ENCODE measurements at places on chromosomes 13 and 19.
A peak's percentile ranks its signal among the peaks of the same experiment; 100 is the strongest.

- peak; percentile 74 for DNase-seq
Measured at GRCh38 chr19:27974082-27974513, 1238.9 kb downstream of the UQCRFS1 start.

DNA sequence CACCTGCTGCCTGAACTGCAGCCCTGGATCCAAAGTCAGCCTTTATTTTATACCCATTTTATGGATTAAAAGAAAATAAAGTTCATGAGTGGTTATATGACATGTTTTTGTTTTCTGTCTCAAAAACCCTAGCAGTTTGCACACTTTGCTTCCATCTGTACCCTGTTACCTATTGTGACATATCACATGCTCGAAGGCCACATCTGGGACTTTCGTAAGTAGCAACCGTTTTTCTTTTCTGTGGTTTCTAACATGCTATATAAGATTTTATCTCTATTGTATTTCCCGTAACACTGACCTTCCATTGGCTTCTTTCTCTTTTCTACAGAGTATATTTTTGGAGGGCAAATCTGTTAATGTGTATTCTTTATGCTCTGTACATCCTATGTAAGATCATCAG, 1007.2 kb downstream of the PCDH9 start:
- no peak for DNase-seq

DNA sequence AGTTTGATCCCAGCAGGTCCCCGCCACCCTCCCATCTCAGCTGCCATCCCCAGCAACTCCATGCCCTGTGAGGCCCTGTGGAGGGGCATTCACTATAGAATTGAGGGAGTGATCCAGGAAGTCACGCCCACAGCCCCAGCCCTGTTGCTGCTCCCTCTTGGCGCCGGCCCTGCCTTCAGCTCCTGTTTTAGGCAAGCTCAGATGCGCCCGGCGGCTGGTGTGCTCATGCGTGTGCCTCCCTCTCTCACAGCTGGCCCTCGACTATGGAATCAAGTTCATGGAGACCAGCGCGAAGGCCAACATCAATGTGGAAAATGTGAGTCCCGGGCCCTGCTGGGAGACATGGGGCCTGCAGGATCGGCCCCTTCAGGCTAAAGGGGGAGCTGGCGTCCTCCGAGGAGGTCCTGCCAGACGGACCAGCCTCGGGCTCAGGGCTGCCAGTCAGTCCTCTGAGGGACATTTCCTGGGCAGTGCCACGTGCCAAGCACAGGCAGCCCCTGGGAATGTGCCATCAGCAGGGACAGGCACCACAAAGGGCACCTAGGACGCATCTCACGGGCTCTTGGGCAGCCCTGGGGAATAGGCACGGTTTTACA, 15.6 kb upstream of the HSH2D start:
- no peak for DNase-seq

DNA sequence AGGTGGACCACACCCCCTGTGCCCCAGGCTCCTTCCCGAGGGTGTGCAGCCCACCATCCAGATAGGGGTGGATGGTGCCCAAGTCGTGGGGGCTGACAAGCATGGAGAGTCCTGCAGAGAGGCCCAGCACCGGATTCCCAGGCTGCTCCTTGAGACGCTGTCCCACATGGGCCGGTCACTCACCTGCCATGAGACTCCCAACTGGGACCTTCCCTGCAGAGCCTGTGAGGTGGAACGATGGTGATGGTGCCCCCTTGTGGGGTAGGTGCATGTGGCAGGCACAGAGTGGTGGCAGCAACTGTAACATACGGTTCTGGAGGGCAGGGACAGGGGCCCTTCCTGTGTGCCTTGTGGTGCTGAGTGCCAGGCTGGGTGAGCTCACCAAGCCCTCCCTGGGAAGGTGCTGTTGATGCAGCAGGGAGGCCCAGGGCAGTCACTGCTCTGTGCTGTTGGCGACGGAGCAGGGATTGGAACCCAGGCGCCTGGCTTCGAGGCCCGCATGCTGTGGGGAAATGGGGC, 33.1 kb downstream of the PPP1R37 start:
- DNase-seq = peak; percentile 57

- no peak for DNase-seq
Measured at GRCh38 chr13:81025091-81025490, 684.2 kb upstream of the SPRY2 start.

DNA sequence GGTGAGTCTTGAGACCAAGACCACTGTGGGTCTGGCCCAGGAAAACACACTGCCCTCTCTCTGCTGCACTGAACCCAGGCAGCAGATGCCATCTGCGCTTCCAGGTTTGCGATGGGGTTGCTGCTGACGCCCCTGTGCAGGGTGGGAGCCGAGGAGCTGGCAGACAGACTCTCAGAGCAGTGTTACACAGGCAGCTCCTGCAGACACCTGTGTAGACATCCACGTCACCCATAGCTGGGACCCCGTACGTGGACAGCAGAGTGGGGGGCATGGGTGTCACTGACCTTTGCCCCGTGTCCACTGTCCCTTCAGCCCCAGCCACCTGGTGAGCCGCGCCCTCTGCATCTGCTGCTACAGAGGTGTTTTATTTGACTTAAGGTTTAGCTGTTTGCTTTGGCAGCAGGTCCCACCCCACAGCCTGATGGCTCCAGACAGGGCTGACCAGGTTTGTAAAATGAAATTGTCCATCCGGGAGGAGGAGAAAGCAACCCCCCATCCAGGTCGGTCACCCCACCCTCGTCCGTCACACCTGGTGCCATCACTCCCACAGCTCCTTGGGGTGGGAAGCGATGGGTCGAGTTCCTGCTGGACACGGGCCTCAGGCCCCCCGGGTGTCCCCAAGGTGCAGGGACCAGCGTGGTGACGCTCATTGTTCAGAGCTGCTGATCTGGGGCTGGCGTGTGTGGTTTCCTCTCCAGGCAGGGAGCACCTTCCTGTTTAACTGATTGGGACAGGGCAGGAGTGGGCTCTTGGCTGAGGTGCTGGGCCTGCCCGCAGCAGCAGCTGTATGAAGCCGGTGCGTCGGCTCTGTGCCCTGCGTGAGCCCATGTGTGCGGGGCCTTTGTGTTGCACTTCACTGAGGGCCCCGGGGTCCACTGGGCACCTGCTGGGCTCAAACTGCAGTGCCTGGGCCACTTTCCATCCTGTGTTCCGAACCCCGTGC, 28.4 kb downstream of the MCF2L start:
- no peak for DNase-seq

DNA sequence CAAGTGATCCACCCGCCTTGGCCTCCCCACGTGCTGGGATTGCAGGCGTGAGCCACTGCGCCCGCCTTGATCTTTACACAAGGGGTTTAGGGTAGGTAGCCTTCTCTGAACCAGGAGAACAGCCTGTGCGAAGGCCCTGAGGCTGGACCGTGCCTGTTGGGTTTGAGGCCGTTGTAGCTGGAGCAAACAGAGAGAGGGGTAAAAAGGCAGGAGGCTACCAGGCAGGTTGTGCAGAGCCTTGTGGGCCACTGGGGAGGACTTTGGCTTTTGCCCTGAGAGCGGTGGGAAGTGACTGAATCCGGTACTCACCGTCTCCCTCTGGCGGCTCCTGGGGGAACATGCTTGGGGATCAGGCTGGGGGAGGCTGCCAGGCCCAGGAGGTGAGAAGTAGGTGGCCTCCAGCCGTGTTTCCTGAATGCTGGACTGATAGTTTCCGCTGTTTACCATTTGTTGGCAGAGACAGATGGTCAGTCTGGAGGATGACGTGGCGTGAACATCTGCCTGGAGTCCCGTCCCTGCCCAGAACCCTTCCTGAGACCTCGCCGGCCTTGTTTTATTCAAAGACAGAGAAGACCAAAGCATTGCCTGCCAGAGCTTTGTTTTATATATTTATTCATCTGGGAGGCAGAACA, 24.6 kb downstream of the SPC24 start:
- DNase-seq = peak; percentile 56

- DNase-seq = no peak
Measured at GRCh38 chr13:25109341-25109740, 13.4 kb downstream of the PABPC3 start.

DNA sequence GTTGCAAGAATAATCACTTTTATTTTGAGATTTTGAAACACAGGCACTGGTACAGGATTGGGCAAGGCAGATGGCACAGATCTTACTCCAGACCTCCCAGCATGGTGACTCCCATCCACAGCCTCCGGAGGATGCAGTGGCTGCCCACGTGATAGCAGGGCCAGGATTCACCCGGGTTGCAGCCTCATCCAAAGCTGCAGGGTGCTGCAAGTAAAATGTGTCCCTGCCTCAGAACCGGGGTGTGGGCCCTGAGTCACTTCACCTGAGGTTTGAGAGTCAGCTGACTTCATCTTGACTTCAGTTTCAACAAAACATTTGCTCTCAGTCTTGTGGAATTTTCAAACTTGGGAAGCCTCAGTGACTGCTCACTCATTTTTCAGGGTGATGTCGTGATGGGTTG, 201.9 kb downstream of the FGF9 start:
- peak; percentile 6 for DNase-seq

GRCh38 chr19:782878-783668, 14.2 kb upstream of the PTBP1 start:
- no peak for DNase-seq

GRCh38 chr13:75870397-75870903, 234.3 kb downstream of the LMO7 start:
- peak; percentile 20 for DNase-seq
